GM19239 (cell line): ENCODE measurements at places on chromosomes 1 and 21.

GRCh38 chr1:79588719-79589118 lies 582.2 kb upstream of the ADGRL4 start:
- DNase-seq: no peak

GRCh38 chr1:98897479-98897878 lies 107.2 kb downstream of the PLPPR5 start:
- no peak for DNase-seq

- DNase-seq: no peak
These were observed 159.0 kb upstream of the BACE2 start for GRCh38 chr21:41008974-41009373.

DNA sequence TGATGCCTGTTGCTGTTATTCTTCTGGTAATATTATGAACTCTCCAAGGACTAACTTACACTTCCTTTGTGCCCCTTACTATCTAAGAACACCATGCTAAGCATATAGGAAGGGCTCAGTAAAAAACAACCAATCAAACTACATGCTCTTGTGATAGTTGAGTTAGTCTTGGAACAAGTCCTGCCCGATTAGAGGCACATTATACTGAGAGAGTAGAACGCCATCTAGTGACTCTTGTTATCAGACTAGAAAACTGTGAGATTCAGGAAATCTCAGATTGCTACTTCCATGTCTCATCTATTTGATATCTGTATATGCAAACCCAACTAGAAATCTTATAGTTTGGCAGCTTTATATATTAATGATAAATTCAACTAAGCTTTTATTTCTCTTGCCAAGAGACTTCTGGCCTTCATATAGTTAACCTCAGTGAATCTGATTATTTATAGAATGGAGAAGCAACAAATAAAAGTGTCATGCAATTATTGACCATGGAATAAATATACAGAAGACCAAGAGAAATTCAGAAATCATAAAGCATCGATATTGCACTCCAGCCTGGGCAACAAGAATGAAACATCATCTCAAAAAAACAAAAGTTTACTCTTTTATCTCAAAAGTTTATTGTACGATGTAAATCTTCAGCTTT lies 7.8 kb upstream of the SRRM1 start:
- peak; percentile 17 for DNase-seq

DNA sequence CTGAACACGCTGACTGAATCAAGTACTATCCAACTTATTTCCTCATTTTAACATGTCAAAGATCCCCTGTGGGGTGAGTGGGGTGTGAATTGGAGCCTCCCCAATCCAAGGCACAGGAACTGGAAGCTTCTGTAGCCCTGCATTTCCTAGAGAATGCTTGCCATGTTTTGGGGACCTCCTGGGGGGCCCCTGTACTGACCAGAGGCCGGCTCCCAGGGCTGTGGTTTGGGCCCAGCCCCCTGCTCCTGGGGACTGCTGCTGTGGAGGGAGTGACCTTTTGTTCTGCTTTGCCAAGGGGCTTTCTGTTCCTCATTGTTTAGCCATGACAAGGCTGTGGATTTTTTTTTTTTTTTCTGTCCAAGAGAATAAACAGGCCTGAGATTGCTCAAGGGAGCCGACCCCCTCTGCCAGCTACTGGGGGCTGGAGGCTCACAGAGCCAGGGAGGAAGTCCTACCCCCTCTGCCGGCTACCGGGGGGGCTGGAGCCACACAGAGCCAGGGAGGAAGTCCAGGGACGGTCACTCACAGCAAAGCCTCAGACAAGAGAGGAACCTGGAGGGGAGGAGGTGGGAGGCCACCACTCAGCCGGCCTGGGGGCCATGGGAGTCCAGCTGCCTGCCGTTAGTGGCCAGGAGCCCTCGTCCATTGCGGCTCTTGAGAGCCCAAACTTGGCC lies 17.4 kb downstream of the TNFRSF1B start:
- DNase-seq: no peak

DNA sequence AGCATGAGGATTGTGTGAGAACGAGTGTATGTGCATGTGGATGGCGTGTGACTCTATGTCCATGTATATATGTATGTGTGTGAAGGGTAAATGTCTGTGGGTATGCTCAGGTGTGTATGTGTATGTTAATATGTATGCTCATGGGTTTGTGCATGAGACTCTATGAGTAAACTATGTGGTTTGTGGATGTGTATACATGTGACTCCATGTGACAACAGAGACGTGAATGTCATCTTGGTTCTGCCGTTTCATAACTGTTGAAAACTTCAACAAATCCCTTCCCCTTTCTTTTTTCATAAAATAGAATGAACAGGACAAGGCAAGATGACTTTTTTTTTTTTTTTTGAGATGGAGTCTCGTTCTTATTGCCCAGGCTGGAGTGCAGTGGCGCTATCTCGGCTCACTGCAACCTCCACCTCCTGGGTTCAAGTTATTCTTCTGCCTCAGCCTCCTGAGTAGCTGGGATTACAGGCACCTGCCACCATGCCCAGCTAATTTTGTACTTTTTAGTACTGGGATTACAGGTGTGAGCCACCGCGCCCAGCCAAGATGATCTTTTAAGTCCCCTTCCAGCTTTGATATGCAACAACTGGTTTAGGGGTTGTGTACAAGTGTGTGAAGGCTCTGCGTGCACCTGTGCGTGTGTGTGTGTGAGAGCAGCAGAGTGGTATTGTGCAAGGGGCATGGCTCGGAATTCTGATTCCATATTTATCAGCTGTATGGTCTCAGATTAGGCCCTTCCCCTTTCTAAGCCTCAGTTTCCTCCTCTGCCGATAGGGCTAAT lies 106.3 kb downstream of the EBNA1BP2 start:
- DNase-seq: no peak

DNA sequence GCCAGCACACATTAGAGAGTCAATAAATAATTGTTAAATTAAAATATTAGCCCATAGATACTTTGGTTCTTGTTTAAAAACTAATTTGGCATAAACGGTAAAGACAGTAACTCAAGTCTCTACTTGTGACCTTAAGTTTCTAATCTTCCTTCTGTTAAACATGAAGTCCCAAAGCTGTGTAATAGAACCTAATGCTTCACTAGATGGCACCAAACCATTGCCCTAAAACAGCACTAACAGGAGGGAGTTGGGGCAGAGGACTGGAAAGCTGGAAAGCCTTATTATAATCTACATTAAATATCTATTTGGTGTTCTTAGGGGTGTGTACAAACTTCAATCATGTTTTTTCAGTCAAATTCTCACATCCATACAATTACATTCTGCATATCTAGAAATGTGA lies 176.7 kb downstream of the OLFM3 start:
- DNase-seq: no peak
